ENCODE measurements at places on chromosomes 7 and 10. TPM values are rescaled to one million over a fixed set of nuclear protein-coding genes. Genes with fewer than 3 reads are reported as not detected.

- DNase-seq, result no peak
Measured at GRCh38 chr10:49151025-49151445, 17.2 kb upstream of the FAM170B start.

- no peak for DNase-seq
Measured at GRCh38 chr7:139680676-139681462, 96.9 kb downstream of the HIPK2 start.

The LRIT2 gene
- not detected for total RNA-seq

The FEZF1 gene
- not detected for total RNA-seq

DNA sequence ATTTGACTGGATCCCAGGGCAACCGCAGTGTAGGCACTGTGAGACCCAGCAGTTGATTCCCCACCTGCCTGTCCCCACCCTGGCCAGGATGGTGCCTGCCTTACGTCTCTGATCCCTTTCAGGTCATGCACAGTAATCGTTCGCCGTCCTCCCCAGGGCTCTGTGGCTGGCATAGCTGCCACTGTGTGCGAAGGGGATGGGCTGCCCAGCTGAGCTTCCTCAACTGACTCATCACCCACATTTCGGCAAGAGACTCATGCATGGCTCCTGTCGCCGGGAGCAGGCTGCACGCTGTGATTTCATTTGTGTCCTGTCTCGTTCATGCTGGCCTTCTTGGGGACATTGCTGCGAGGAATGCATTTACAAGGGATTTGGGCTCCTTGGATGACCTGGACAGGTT lies 252.4 kb downstream of the KLF6 start:
- no peak for DNase-seq

The SLC39A12 gene
- not detected for total RNA-seq

- DNase-seq, result no peak
Measured at GRCh38 chr10:47166405-47166777, 133.6 kb upstream of the GDF10 start.

The PON1 gene
- total RNA-seq, result not detected

DNA sequence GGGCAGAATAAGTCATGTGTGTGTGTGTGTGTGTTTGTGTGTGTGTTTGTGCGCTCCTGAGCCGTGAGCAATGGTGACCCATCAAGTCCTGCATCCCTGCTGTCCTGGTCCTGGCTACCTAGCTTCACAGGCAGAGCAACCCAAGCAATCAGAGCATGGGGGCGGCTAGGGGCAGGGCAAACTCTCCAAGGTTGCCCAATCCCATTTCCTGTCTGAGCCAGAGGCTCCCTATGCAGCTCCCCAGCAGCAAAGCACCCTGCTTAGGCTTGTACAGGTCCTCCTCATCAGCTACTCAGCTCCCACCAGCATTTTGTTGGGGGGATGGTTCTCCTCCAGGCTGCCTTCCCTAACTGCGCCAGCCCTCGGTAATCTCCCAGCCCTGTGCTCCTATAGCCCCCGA lies 31.1 kb upstream of the CRHR2 start:
- no peak for DNase-seq

DNA sequence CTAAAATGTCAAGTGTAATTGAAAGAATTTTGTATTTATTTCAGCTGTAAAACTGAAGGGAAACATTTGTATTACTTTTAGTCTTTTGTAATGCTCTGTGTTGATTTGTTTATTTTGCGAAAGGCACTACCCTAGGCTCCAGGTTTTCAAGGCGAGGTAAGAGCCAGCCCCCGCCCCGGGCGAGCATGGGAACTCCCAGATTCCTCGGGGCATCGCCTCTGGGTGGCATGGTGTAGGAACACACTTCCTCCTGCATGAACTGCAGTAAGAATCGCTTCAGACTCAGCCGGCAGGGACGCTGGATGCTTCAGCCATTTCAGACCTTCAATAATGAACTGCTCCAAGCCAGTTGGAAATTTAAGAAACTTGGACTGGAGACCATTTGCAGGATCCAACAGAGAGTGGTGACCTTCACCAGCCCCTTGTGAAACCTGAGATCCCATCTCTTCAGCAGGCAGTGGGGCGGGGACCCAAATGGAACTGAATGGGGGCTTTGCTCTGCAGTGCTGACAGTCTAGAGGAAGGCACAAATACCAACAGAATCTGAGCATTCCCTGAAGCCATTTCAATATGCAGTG lies 544.3 kb upstream of the MGMT start:
- no peak for DNase-seq

GRCh38 chr10:114479836-114480235 lies 75.5 kb upstream of the AFAP1L2 start:
- DNase-seq, result no peak

- no peak for DNase-seq
Measured at GRCh38 chr7:30757342-30757692, 5.4 kb downstream of the INMT start.

- no peak for DNase-seq
Measured at GRCh38 chr10:48307711-48308018, 1.2 kb downstream of the MAPK8 start.

DNA sequence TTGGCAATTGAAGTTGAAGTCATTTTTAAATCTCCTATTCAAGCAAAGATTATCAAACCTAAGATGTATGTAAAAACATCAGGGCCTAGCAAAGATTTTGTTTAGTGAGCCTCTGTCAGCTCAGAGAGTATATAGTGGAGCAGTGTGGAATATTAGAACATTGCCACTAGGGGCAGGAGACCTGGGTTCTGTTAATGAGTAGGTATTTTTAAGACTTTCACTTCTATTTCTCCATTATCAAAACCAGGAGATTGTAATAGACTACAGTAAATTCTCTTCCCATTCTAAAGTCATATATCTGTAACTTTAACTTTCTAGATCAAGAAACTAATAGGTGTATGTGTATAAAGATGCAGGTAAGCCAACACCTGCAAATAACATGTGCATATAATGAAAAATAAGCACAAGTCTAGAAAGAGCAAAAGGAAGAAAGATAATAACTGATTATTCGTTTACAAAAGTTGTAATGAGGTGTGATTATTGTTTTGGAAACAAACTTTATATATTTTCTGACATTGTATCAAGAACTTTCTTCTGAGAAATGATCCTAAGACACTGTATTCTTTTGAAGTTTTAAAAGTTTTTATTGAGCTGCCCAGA lies 64.4 kb downstream of the KCND2 start:
- no peak for DNase-seq

Data from CD4-positive, alpha-beta memory T cell (primary cell).